ENCODE measurements at places on chromosomes 16 and 17. TPM values are rescaled to one million over a fixed set of nuclear protein-coding genes. Genes with fewer than 3 reads are reported as not detected.

- DNase-seq, result no peak
Observed at GRCh38 chr17:14153374-14153773, 83.3 kb downstream of the CDRT15 start.

The GRIN2C gene
- 1.0 TPM for total RNA-seq

GRCh38 chr17:68682903-68683302 lies 81.7 kb upstream of the FAM20A start:
- no peak for DNase-seq

The NETO2 gene
- total RNA-seq, result 4.8 TPM

The CLEC19A gene
- total RNA-seq, result not detected

- DNase-seq, result no peak
Observed at GRCh38 chr17:73586275-73586832, 57.9 kb downstream of the SDK2 start.

The SKAP1 gene
- 0.93 TPM for total RNA-seq

DNA sequence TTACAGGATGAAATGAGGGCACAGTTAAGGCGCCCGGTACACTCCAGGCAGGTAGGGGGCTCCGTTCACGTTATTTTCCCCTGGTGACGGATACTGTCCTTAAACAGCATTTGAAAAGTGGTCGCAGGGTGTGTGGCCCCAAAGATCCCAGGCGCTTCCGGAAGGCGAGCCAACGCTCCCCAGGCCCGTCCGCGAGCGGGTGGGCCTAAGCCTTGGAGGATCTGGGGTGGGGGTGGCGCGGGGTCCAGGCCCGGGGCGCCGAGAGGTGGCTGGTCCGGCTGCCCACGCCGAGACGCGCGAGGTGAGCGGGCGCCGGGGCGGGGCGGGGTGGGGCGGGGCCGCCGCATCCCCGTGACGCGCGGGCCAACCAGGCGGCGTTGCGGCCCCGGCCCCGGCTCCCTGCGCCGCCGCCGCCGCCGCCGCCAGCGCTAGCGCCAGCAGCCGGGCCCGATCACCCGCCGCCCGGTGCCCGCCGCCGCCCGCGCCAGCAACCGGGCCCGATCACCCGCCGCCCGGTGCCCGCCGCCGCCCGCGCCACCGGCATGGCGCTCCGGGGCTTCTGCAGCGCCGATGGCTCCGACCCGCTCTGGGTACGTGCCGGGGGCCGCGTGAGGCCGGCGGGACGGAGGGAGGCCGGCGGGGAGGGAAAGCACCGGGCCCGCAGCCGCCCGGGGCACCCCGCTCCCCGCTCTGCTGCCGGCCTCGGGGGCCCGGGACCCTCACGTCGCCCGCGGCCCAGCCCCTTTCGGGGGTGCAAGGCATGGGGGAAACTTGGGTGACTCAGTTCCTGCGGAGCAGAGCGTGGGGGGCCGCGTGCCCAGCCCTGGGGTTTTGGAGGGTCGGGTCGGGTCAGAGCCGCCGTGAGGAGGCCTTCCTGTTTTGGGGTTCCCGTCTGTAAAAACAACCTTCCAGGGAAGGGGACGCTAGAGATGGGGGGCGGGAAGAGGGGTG lies at the start of gene ABCC1:
TSS of gene ABCC1 (plus strand) at position 407 of the 951 bp plus-strand sequence. CDS start at position 543, 136 bp downstream.
- no peak for DNase-seq

DNA sequence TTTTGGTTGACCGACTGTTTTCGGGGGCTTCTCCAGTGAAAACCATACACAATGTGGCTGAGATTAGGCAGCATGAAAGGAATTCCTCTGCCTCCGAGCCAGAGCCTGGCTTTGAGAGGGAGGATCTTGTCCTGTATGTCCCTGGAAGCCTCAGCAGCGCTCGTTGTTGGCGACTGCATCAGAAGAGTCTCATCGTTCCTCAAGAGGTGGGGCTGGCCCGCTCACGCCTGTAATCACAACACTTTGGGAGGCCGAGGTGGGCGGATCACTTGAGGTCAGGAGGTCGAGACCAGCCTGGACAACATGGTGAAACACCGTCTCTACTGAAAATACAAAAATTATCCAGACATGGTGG lies 15.0 kb downstream of the HS3ST6 start:
- no peak for DNase-seq

DNA sequence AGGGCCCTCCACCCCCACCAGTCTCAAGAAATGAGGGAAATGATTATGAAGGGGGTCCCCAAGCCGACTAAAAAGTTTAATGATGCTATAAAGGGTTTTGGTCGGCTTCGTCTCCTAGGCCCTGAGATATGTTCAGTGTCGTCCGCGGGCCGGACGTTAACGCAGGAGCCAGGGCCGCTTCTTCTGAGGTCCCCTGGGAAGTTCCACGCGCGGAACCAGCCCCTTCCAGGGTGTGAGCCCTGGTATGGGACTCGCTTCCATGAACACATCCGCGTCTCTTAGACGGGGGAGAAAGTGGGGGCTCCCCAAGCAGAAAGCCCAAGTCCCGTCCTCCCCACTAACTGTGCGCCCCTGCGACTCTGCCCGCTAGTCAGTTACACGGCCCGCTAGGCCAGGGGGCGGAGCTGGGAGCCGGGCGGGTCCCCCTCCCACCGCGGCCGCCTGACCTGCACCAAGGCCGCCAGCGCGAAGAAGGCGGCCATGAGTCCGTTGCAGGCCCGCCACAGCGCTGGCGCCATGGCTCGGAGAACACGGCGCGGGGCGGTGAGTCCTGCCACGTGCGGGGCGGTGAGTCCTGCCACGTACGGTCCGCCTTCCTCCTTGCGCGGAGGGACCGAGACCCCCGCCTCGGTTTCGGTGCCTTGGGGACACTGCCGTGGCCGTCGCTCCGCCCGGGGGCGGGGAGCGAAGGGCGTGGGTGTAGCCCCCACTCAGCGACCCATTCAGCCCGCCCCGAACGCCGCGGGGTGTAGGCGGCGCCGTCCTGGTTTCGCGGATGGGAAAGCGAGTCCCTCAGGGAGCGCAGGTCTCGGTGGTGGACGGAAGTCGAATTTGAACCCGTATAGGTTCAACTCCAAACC lies at the start of gene TMEM220:
TSS of gene TMEM220 (minus strand) at position 690 of the 860 bp plus-strand sequence. CDS start at position 518, 172 bp downstream.
- DNase-seq, result peak; percentile 50

DNA sequence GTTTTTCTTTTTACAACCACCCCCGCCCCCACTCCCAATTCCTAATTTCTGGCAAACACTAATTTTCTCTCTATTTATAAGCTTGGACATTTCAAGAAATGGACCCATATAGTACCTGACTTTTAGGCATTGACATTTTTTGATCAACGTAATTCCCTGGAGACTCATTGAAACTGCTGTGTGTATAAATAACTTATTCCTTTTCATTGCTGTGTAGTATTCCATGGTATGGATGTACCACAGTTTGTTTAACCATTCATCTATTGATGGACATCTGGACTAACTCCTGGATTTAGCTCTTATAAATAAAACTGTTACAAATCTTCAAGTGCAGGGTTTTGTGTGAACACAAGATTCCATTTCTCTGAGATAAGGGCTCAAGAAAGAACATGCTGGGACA lies 47.1 kb upstream of the RBFOX1 start:
- DNase-seq, result no peak

GRCh38 chr17:63354256-63354655 lies 91.8 kb downstream of the CYB561 start:
- no peak for DNase-seq

- DNase-seq, result no peak
Observed at GRCh38 chr16:27954191-27954590, 109.3 kb downstream of the GSG1L start.

DNA sequence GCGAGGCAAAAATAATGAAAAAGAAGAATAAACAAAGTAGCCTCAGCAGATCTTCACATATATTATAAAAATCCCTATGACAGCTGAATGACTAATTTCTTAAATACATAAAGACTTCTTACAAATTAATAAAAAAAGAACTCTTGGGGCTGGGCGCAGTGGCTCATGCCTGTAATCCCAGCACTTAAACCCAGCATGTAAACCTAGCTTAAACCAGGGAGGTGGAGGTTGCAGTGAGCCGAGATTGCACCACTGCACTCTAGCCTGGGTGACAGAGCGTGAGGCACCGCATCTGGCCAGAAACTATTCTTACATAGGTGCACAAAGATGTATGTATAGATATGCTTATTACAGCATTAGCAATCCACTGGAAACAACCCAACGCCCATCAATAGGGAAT lies 27.7 kb downstream of the C17orf100 start:
- DNase-seq, result no peak
